ENCODE measurements at places on chromosomes 3 and 15.
A peak's percentile ranks its signal among the peaks of the same experiment; 100 is the strongest.

GRCh38 chr3:67495751-67496150 lies 158.7 kb downstream of the SUCLG2 start:
- no peak for DNase-seq

DNA sequence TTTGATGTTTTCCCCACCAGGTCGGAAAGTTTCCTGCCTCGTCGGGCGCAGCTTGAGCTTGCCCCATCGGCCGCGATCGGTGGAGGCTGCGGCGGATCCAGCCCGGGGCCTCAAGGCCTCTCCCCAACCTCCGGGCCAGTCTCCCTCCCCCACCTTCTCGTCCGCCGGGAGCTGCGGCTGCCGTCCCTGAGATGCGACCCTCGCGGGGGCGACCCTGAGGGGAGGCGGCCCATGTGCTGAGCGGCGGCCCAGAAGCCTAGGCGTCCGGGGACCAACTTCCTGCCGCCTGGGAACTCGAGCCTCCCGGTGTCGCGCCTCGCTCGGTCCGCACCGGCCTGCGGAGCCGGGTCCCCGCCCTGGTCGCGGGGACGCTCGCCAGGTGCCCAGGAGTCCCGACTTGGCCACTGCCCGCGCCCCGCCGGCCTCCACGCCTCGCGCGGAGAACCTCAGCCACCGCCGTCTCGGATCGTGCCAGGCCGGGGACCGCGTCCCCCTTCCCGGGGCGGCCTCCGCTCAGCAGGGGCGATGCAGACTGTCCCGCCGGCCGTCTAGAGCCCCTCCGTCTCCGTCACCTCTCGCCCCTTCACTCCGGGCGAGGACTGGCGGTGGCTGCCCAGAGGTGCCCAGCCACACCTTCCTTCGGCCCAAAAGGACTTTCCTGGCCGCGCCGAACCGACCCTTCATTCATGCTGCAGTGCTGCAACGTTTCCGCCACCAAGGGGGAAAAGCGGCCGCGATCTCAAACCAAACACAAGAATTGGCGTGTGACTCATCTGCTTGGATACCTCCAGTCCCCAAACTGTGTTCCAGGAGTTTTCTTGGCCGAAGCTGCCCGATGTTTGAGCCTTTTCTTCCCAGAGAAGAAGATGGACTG lies 656 bp downstream of the SLMAP start:
- DNase-seq, result peak; percentile 42

GRCh38 chr15:32828507-32829186 lies 110.8 kb downstream of the GREM1 start:
- DNase-seq, result no peak

DNA sequence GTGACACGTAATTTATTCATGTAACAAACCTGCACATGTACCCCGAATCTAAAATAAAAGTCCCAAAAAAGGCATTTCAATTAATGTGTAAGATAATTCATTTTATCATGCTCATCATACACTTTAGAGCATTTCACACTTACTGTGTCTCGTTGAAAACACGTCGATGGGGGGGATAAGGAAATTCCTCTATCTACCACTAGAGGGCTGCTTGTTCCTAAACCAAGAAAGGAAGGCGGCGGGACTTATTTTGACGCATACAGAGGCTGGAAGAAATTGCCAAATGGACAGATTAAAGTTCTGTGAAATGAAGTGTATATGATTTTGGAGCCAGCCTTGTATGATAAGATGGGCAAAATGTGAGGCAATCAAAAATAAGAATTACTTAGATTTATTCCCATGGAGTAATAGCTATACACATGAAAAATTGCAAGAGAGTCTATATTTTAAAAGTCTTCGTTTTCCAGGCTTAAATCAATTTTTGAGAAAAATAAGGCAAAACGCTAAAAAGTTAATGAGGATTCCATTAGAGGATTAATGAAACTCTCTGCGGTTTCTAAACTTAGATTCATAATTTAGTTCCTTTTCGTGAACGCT lies 346.8 kb downstream of the CNTN3 start:
- DNase-seq, result no peak

- peak; percentile 12 for DNase-seq
These were observed 766.8 kb downstream of the TBL1XR1 start for GRCh38 chr3:176430244-176431037.

DNA sequence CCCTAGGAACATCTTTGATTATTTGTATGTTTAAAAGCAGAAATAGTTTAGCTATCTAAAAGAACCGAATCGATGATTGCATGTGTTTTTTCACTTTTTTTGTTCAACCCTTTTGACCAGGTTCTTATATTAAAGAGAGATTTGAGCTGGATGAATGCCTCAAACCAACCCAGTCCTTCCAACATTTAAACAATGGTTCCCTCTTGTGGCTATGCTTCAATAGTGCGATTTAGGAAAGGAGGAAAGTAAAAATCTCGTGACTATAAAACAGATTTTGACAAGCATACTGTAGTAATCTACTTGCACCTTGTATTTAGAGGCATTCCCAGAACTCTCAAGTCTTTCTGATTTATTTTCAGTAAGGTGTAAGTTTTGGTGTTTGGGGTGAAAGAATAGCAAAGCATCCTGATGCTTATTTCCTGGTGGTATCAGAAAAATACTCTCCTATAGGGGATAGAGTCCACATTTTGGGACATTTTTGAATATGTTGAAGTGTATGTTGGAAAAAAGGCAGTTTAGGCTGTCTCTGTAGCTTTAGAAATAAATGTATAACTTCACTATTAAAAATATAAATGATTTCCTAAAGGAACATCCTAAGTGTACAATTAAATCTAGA lies 159.6 kb upstream of the KCNH8 start:
- no peak for DNase-seq

- DNase-seq, result no peak
These were observed 604.9 kb upstream of the AGTR1 start for GRCh38 chr3:148092624-148093347.

All from anterior cingulate cortex (tissue), 58 donors.